Activated CD4-positive, alpha-beta T cell treated with anti-CD3 and anti-CD28 coated beads, Interleukin-2, Interleukin-6, amounts not matched to agents 100 ng/mL and 50 ng/mL, durations not matched to agents 16 hours and 8 hours (primary cell): ENCODE measurements at places on chromosomes 4 and X.

GRCh38 chr4:66568001-66568400, 897.7 kb upstream of the EPHA5 start:
- no peak for DNase-seq

DNA sequence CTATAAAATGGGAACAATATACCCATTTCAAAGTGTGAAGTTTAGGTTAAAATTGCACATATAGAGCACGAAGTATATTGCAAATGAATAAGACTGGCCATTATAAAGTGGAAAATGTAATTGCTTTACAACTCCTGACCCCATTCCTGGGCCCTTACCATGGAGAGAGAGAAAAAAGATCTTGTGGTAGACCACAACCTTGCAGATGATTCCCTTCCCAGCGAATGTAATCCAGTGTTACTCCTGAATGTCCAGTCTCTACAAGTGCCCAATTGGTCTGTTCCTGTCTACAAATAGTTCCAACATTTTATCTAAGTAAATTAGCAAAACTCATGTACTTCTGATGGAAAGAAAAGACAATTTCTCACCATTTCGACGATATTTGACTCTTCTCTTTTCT, 184.1 kb upstream of the LNX1 start:
- no peak for DNase-seq

GRCh38 chrX:140711894-140712293, 2.3 kb downstream of the LINC00632 start:
- no peak for DNase-seq

DNA sequence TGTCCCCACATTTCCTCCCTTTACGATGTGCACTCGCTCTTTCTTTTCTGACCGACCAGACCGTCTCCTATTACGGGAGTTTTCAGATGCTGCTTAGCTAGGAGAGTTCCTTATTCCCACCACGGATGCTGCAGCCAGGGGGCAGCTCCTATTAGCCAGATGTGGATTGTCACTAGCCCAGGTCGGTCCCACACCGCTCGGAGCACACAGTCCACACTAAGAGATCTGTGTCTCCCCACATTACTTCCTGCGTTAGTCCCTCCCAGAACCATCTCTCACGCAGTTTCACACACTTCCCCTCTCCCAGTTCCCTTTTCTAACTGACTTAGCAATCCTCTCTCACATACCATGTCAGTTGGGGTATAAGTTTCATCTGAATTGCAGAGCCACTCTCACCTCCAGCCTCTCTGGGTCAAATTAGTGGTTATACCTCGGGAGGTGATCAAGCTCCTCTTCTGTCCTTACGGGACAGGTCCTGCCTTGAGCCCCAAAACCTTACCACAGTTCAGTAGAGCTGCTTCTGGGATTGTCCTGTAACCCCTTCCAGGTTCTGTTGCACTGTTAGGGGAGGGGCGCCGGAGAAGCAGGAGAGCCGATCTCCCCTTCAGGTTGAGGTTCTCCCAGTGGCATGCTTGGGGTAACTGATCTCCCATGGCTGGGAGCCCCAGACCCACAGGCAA, 28.2 kb downstream of the SULT1E1 start:
- no peak for DNase-seq

DNA sequence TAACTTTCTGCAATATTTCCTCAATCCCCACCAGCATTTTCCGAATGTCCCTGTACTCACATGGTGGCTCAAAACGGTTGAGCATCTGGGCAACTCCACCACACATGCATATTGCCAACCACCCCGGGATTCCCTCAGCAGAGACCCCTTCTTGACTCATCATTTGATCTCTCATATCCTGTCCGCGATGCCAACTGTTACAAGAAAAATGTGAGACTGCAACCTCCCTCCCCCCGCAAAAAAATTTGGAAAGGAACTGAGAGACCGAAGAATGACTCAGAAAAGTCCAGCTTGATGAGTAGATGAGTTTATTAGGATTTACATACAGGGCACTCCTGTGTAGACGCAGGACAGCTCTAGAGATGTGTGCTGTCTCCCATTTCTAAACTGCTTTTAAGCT, 561.4 kb downstream of the ZIC3 start:
- no peak for DNase-seq

GRCh38 chrX:151183912-151184565, 7.7 kb downstream of the GPR50 start:
- DNase-seq, result no peak

- no peak for DNase-seq
Measured at GRCh38 chr4:32745351-32745750, 2025.2 kb downstream of the PCDH7 start.

- no peak for DNase-seq
Measured at GRCh38 chr4:160523231-160523630, 1420.4 kb downstream of the RAPGEF2 start.

GRCh38 chr4:85548116-85548515, 73.2 kb downstream of the ARHGAP24 start:
- DNase-seq, result no peak

DNA sequence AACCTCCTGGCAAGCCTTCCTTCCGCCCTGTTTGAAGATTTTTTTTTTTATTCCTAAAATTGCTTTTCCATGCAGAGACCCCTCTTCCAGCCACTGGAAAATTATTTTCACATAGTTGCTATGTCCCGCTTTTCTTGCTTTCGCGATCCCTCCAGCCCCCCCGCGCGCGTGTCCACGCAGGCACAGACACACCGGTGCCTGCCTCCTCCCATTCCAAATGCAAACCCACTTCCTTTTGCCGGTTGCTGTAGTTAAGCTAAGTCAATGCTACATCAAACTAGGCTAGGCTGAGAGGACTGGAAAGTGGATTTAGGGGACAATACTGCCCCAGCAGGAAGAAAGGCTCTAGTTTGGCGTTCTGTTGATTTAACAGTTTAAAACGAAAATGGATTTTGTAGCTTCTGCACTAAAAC, 111.0 kb downstream of the DHX15 start:
- no peak for DNase-seq

GRCh38 chr4:87844452-87844851, 11.7 kb downstream of the MEPE start:
- DNase-seq, result no peak
